ENCODE measurements at places on chromosomes 16 and 17. TPM values are rescaled to one million over a fixed set of nuclear protein-coding genes. Genes with fewer than 3 reads are reported as not detected.

GRCh38 chr17:185445-186138 is 4.1 kb upstream of the DOC2B start:
- DNase-seq = no peak

Gene SHISA6
- total RNA-seq = not detected

- peak; percentile 73 for DNase-seq
Observed at GRCh38 chr16:51151435-51151960, 428 bp upstream of the SALL1 start.

DNA sequence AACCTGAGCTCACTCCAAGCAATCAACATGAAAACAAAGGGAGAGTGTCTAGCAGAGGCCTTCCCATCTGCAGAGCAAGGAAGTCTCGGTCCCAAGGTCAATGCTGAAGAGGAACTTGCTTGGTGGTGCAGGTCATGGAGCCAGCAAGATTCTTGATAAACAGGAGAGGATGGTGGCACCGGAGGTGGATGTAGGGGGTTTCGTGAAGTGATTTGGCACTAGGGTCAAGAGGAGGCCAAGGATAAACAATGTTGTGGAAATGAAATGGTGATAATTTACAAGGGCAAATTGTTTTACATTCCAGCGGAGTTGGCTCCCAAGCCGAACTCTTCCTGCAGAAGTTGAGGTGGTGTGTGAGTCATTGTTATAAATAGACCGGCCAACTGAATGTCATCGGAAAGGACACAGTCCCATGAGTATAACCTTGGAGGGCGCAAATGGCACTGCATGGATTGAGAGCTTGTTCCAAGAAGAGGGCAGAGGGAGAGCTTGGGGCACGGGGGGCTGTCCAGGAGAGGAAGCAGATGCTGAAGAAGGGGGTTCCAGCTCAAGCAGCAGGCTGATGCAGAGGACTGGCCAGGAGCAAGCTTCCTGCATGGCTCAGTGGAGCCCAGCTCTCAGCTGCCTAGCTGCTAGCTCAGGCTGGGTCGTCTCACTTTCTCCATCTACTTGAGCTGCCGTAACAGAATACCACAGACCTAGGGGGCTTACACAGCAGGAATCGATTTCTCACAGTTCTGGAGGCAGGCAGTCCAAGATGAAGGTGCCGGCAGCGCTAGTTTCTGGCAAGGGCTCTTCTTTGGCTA is 136.6 kb downstream of the COPRS start:
- peak; percentile 7 for DNase-seq

DNA sequence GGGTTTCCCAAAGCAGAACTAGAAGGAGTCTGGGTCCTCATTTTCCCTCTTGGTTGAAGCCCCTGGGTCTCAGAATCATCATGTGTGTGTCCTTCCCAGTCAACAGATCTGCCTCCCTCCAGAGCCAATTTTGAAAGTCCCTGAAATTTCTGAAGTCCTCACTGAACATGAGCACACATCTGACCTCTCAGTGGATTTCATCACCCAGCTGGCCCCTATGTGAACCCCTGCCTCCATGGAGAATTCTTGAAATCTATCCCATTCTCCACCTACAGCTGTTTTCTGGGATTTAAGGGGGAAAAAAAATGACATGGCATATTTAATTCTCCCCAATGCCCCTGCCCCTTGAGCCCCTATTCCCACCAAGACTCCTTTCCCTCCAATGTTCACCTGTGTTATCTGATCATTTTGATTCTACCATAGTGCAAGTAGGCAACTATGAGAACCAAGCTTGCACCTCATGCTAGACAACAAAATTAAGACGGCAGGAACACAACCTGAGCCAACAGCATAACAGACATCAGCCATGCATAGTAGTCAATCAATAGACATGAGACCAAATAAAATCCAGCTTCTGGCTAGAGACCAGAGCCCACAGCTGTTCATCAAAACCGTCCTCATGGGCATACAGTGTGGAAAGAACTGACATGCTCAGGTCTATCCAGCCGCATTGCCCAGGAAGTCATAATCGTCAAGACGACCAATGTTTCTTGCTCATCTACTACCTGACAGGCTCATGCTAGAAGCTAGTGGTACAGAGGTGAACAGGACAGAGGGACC is 14.9 kb downstream of the SOX9 start:
- peak; percentile 40 for DNase-seq

GRCh38 chr17:77242118-77242851 is 101.5 kb downstream of the SEC14L1 start:
- no peak for DNase-seq
